ENCODE measurements at places on chromosomes 2 and 18. TPM values are rescaled to one million over a fixed set of nuclear protein-coding genes. Genes with fewer than 3 reads are reported as not detected.
A peak's percentile ranks its signal among the peaks of the same experiment; 100 is the strongest.

CD8B2 gene
- total RNA-seq = 0.18 TPM

CIB4 gene
- total RNA-seq = not detected

CNTNAP5 gene
- total RNA-seq = 0.09 TPM

STK39 gene
- total RNA-seq = 17.7 TPM

ANKRD44 gene
- total RNA-seq = 12.5 TPM

DNA sequence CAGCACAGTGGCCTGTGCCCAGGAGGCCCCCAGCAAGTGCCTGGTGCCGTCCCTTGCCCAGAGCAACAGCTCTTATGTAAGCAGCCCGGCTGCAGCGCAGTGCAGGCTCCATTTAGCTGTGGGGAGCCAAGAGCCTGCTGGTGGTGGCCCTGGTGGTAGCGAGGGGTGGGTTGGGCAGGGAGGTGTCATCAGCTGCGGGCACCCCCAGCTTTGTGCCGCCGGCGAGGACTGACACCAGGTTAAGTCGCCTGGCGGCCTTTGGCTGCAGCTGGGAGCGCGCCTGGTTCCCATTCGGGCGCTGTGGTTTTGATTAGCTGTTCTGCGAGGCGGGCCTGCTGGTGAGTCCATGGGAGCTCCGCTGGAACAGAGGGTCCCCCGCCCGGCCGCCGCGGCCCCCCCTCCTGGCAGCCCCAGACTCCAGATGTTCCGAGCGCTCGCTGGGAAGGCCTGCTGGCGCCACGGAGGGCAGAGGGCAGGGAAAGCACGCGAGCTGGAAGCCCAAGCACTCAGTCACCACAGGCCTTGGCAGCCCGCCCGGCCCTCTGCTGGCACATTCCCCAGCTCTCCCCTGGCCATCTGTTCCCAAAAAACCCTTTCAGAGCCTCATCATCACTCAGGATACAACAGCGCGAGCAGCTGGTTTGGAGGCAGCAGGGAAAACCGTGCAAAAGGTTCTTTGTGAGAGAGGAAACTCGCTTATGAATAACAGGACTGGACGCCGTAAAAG lies 18.4 kb downstream of the ATOH8 start:
- H3K4me1 ChIP-seq = peaks cover 18% of the 10 kb centered on the region
- no peaks in the 10 kb centered on the region for H3K27me3 ChIP-seq
- H3K36me3 ChIP-seq = no peaks in the 10 kb centered on the region
- peak overlapping the region; percentile 53 for H3K27ac ChIP-seq
- peak; percentile 98 for DNase-seq

- peaks cover 6% of the 10 kb centered on the region for H3K4me1 ChIP-seq
- peak overlapping the region; percentile 80 for H3K27ac ChIP-seq
- H3K27me3 ChIP-seq = no peaks in the 10 kb centered on the region
- no peaks in the 10 kb centered on the region for H3K36me3 ChIP-seq
- peak overlapping the region; percentile 29 for H3K4me3 ChIP-seq
- no peak for DNase-seq
These were observed 95.0 kb downstream of the TNFRSF11A start for GRCh38 chr18:62420151-62420512.

- H3K4me3 ChIP-seq = no peak overlapping the region
- no peaks in the 10 kb centered on the region for H3K4me1 ChIP-seq
- DNase-seq = no peak
- no peak overlapping the region for H3K27ac ChIP-seq
These were observed 199.4 kb upstream of the FN1 start for GRCh38 chr2:215635071-215635787.

DNA sequence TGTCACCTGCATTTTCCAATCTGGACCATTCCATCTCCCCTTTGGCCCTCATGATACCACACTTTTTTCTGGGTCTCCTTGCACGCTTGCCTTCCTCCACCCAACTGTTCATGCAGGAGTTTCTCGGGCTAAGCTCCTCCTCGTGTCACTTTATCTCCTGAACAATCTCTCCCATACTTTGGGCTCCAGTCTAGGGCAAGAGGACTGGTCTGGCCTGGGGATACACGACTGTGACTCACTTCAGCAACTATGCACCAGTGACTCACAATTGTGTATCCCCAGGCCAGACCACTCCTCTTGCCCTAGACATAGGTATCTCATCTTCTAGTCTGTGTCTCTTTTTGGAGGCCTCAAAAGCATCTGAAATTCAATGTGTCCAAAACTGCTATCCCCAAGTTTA lies 149.4 kb upstream of the PTPRM start:
- H3K27me3 ChIP-seq = no peaks in the 10 kb centered on the region
- no peak overlapping the region for H3K27ac ChIP-seq
- no peaks in the 10 kb centered on the region for H3K4me1 ChIP-seq
- no peak for DNase-seq

GRCh38 chr18:25288340-25288938 lies 63.5 kb downstream of the ZNF521 start:
- DNase-seq = no peak
- no peak overlapping the region for H3K27ac ChIP-seq
- H3K4me3 ChIP-seq = no peak overlapping the region
- H3K4me1 ChIP-seq = no peaks in the 10 kb centered on the region
- H3K36me3 ChIP-seq = no peaks in the 10 kb centered on the region

GRCh38 chr2:14350856-14351255 lies 281.7 kb upstream of the LRATD1 start:
- no peak overlapping the region for H3K4me3 ChIP-seq
- DNase-seq = no peak
- no peaks in the 10 kb centered on the region for H3K4me1 ChIP-seq
- H3K36me3 ChIP-seq = no peaks in the 10 kb centered on the region
- H3K27ac ChIP-seq = no peak overlapping the region

DNA sequence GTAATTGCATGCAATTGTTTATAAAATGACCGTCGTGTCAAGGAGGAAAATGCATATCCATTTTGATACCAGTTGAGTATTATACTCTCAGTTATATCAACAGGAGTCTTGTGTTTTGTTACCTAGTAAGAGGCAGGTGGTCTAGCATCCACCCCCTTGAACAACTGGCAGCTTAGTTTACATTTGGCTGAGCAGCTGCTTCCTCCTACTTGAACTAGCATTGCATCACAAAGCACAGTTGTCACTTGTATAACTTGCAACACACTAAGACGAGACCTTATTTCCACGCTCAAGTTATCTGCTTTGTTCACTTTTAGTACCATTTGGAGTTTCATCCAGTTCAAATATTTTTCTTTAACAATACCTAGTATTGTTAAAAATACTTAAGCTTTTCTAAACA lies 75.4 kb upstream of the UBE2E3 start:
- DNase-seq = no peak
- no peaks in the 10 kb centered on the region for H3K27me3 ChIP-seq
- no peak overlapping the region for H3K4me3 ChIP-seq
- no peaks in the 10 kb centered on the region for H3K4me1 ChIP-seq
- H3K36me3 ChIP-seq = no peaks in the 10 kb centered on the region

DNA sequence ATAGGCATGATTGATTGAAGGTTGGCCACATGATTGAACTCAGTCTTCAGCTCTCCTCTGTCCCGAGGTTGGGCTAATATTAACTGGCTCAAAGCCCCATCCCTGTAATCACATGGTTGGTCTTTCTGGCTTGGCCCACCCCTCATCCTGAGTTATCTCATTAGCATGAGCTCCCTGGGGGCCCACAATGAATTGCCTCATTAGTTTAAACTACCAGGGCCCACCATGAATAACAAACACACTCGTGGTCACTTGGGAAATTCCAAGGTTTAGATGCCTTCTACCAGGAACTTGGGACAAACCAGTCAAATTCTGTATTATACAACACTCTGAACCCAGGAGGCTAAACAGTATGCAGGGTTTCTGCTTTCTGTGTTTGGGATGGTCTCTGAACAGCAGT lies 121.7 kb upstream of the B3GNT2 start:
- no peaks in the 10 kb centered on the region for H3K36me3 ChIP-seq
- DNase-seq = no peak
- H3K27me3 ChIP-seq = no peaks in the 10 kb centered on the region
- no peak overlapping the region for H3K4me3 ChIP-seq
- H3K27ac ChIP-seq = no peak overlapping the region

GRCh38 chr2:119338272-119338671 lies 28.4 kb downstream of the C2orf76 start:
- no peak overlapping the region for H3K4me3 ChIP-seq
- H3K27ac ChIP-seq = no peak overlapping the region
- H3K36me3 ChIP-seq = no peaks in the 10 kb centered on the region
